ENCODE measurements at places on chromosomes 1 and 21. TPM values are rescaled to one million over a fixed set of nuclear protein-coding genes. Genes with fewer than 3 reads are reported as not detected.

GRCh38 chr1:170676628-170677027 is 12.7 kb downstream of the PRRX1 start:
- H3K4me1 ChIP-seq, result no peaks in the 10 kb centered on the region
- H3K4me3 ChIP-seq, result no peak overlapping the region
- H3K27me3 ChIP-seq, result peaks cover 12% of the 10 kb centered on the region
- H3K27ac ChIP-seq, result no peak overlapping the region

GRCh38 chr1:51270751-51271150 is 34.7 kb downstream of the RNF11 start:
- no peak overlapping the region for H3K27ac ChIP-seq
- DNase-seq, result no peak
- peaks cover 2% of the 10 kb centered on the region for H3K36me3 ChIP-seq
- H3K27me3 ChIP-seq, result no peaks in the 10 kb centered on the region
- no peak overlapping the region for H3K4me3 ChIP-seq

MAN1C1 gene
- 6.9 TPM for polyA plus RNA-seq

DNA sequence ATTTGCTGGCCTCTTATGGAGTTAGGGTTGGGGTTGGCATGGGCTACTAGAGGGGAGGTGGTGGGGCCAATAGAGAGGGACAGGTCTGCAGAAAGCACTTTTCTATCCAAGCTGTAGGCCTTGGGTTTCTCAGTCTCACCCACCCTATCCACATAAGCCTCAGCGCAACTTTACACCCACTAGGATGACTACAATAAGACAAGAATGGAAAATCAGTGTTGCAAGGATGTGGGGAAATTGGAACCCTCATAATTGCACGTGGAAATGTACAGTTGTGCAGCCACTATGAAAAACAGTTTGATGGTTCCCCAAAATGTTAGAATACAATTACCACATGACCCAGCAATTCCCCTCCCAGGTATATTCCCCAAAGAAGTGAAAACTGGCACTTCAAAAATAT is 14.0 kb upstream of the GSTM4 start:
- peaks cover 7% of the 10 kb centered on the region for H3K4me1 ChIP-seq
- no peak overlapping the region for H3K4me3 ChIP-seq
- H3K27me3 ChIP-seq, result no peaks in the 10 kb centered on the region

GRCh38 chr1:108504447-108504846 is 54.3 kb downstream of the NBPF6 start:
- DNase-seq, result no peak
- H3K27me3 ChIP-seq, result no peaks in the 10 kb centered on the region
- H3K27ac ChIP-seq, result no peak overlapping the region
- no peaks in the 10 kb centered on the region for H3K36me3 ChIP-seq
- H3K4me3 ChIP-seq, result no peak overlapping the region

DNA sequence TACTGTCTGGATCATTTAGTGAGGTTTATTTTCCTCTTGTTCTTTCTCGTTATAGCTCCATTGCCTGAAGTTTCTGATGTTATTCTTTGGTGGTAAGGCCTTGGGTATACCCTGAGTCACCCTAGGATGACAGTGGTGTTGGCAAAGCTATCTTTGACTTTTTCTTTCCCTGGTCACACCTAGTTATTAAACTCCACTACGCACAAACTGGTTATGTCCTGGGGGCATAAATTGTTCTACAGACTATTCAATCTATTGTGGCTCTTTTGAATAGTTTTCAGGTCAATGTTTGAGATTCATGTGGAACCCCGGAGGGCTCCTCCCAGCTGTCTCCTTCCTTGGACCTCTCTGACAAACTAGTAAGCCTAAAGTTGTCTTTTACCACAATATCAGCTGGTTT is 157.7 kb downstream of the SLC35F3 start:
- H3K27me3 ChIP-seq, result no peaks in the 10 kb centered on the region
- H3K4me3 ChIP-seq, result no peak overlapping the region
- no peaks in the 10 kb centered on the region for H3K4me1 ChIP-seq
- no peaks in the 10 kb centered on the region for H3K36me3 ChIP-seq

DNA sequence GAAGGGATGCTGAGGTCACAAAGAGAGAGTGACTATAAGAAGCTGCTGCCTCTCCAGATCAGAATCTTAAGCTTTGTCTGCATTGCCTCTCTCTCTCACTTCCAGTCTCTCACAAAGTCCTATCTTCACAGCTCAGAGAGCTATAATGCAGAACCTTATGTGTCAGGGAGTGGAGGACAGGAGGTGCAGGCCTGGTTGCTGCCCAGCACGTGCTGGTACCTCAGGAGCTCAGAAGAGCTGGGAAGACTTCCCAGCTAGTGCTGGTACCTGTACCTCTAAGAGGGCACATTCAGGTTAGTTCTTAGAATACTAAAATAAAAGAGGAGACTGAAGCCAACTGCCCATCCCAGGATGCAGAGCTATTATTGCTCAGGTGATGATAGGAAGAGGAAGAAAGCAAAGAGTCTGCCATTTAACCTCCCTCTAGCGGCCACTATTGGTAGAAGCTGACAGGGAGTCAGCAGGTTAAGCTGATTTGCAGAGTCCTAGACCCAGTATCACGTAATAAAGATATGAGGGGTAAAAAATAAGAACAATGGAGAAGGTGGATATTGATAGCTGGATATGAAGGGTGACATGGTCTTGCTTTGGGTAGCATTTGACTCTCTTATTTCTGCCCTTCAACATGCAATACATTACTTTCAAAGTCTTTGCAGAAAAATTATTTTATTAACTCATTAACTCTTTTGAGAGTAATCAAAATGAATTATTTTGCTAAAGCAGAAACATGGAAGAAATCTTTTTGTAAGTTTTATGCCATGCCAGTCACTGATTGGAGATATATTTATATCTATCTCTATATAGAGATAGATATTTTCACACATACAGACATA is 138.1 kb upstream of the HMCN1 start:
- peak; percentile 39 for DNase-seq
- H3K27me3 ChIP-seq, result no peaks in the 10 kb centered on the region
- no peaks in the 10 kb centered on the region for H3K36me3 ChIP-seq
- H3K4me3 ChIP-seq, result no peak overlapping the region
- H3K27ac ChIP-seq, result no peak overlapping the region
